ENCODE measurements at places on chromosomes 3 and 15. TPM values are rescaled to one million over a fixed set of nuclear protein-coding genes. Genes with fewer than 3 reads are reported as not detected.

Gene CIAO2A
- 90.4 TPM for total RNA-seq

Gene ONECUT1
- total RNA-seq = not detected

GRCh38 chr15:43508421-43508820, 9.0 kb upstream of the MAP1A start:
- DNase-seq = no peak

- DNase-seq = peak; percentile 52
Observed at GRCh38 chr3:16181361-16181760, 6.9 kb downstream of the GALNT15 start.

GRCh38 chr15:43515741-43516140, 1.7 kb upstream of the MAP1A start:
- no peak for DNase-seq

DNA sequence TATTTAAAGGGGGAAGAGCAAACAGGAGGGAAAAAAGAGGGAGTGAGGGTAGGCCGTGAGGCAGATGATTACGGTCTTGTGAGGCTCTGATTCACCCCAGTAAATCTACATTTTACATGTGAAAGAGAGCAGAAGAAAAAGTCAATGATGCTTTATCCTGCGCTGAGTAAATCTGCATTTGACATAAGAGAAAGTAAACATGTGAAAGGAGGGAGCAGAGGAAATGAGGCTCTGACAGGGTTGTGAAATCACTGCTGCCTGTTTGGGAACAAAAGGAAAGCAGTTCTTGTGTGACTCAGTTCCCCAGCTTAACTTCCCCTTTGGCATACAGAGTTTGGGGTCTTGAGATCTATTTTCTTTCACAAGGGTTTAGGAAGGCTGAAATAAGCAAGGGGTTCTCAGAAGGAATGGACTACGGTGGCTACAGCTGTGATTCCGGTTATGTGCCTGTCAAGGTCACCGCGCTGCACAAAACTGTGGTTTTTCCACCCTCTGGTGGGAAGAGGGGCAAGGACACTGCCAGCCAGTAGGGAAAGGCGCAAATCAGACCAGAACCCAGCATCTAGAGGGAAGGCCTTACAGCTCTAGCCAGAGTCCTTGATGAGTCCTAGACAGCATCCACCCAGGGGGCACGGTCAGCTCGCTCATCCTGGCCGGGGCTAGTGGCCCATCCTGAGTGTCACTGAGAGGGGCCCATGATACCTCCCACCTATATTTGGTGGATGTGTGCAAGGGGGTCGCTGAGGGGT, 18.9 kb upstream of the HCN4 start:
- no peak for DNase-seq

DNA sequence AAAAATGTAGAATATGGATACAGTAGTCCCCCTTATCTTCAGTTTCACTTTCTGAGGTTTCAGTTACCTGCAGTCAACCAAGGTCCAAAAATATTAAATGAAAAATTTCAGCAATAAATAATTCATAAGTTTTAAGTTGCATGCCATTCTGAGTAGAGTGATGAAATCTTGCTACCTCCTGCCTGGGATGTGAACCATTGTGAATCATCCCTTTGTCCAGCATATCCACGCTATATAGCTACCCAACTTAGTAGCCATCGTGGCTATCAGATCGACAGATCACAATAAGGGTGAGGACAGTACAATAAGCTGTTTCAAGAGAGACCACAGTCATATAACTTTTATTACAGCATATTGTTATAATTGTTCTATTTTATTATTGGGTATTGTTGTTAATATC, 1.2 kb upstream of the LARS2 start:
- DNase-seq = no peak

DNA sequence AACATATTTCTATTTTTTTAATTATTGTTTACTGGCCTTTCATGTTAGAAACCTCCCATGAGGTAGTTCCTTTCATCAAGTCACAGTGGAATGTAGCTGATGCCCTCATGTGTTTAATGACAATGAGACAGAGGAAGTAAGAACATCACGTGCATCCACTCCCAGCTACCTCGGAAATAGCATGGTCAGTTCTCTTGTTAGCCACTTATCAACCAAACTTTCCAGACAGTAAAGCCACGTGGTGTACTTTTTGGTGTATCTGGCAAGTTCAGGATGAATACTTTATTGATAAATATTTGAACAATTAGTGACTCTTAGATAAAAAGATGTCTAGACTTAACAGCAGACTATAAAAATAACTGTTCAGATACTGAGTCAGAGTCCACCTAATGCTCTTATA, 781.7 kb downstream of the MECOM start:
- DNase-seq = no peak

GRCh38 chr15:98658831-98659699, 10.7 kb downstream of the IGF1R start:
- peak; percentile 48 for DNase-seq

Data from adrenal gland (tissue), 19 donors.